ENCODE measurements at places on chromosomes 1 and 21. TPM values are rescaled to one million over a fixed set of nuclear protein-coding genes. Genes with fewer than 3 reads are reported as not detected.

- DNase-seq = no peak
Measured at GRCh38 chr1:186655876-186656275, 24.3 kb downstream of the PTGS2 start.

The BCAN gene
- total RNA-seq = not detected

The COL24A1 gene
- total RNA-seq = 1.3 TPM

The GBP5 gene
- total RNA-seq = 2.6 TPM

DNA sequence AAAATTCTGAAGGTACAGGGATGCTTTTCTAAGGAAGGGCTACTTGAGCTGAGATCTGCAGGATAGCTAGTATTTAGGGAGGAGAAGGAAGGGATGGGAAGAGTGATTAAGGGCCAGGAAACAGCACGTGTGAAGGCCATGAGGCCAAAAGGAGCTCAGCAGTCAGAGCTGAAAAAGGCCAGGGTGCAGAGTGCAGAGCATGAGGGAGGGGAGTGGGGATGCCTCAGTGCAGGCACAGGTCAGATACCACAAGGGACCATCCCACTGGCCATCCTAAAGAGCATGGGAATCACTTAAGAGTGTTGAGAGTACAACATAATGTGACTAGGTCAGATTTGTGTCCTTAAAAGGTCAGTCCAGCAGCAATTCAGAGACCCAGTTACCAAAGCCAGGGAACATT is 16.0 kb downstream of the LRRN2 start:
- DNase-seq = no peak

DNA sequence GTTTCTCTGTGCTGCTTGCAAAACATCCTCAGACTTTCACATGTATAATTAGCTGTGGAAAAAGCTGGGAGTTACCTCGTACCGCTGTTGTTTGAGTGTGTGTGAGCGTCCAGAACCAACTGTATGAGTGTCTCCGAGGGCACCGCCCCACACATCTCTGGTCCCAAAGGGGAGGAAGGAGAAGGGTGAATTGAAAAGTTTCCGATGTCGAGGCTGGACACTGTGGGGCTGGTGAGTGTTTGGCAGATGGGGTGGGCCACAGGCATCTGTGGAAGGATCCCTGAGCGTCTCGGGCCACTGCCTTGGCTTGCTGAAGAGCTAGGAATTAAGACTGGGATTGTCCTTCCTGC is 1.2 kb downstream of the ATP2B4 start:
- no peak for DNase-seq

DNA sequence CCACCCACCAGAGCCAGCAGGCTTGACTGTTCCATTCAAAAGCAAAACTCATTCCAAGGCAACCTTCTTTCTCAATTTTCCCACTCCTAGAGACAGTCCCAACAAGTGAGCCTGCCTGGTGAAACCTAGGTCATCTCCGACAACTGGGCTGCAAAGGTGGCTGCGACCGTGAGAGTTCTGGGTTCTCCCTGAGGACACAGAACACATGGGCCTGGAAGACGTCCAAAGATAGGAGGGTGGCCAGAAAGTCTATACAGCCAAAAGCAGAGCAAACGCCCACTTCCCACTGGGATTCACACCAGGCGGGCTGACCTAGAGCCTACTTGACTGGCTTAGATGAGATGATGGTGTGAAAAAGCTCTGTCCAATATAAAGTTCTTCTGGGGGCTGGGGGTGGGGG is 90.2 kb upstream of the GRIK3 start:
- no peak for DNase-seq

- no peak for DNase-seq
Measured at GRCh38 chr1:182291584-182292192, 99.9 kb downstream of the GLUL start.

DNA sequence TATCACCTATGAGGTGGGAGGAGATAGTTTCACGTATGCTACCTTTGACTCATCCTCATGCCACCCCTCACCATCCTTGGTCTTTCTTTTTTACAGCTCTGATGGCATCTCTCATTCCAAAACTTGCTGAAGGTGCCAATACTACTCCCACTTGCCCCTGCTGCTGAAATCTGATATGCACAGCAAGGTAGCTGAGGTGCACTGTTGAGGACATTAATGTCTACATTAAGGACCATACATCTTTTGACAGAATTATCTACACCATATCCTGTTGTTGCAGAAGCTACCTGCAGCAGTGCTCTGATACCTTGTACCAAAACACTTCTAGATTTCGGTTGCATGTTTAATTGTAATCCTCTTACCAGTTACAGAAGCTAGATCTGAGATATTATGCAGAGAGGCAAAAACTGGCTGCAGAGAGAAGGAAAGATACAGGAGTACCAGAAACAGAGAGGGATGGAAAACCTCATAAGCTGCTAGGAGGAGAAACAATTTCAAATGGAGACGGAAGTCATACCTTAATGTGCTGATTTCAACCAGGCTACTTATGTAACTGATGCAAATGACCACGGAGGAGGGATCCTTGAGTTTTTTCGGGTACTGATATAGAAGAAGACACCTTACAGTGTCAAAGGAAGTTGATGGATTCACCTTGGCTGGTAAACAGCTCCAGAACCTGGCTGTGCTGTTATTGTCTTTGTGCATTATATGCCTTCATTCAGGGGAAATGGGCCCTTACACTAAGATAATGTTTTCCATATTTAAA is 19.3 kb upstream of the PTPRC start:
- no peak for DNase-seq

- no peak for DNase-seq
Measured at GRCh38 chr1:62237361-62237760, 42.7 kb downstream of the L1TD1 start.

The NBPF1 gene
- total RNA-seq = 42.7 TPM

Data from breast epithelium (tissue), 4 donors.